ENCODE measurements at places on chromosomes 12 and 14.

- peak; percentile 47 for DNase-seq
Measured at GRCh38 chr12:50039151-50039835, 14.0 kb upstream of the RACGAP1 start.

- DNase-seq: no peak
Measured at GRCh38 chr14:98682726-98683125, 589.3 kb downstream of the BCL11B start.

DNA sequence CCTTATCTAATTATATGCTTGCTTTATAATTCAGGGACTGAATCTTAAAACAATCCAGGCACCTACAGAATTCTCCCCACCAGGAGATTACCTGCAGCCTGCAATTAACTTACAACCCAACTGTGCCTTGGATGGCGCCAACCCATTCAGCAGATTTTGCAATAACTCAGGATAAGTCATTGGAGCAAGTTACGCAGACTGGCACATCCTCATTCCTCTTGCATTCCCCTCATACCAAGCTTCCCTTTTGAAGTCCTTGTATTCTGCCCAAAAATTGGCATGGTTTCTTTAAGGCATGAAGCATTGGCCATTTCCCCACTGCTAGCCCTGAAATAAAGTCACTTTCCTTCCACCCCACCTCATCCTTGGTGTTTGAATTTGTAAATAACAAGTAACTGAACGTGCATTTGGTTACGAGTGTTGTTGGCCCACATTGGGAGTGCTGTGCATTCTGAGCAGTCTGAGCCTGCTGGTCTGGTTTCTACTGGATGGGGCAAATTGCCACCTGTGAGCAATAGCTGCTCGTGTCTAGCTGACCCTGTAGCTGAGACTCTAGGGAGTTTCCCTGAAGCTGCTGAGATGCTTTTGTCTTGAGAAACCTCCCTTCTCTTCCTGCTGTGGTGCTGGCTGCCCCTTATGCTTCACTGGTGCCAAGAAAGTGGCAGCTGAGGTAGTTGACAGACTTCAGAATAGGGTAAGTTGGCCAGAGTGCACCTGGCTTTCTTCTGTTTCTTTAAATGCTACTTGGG, 99.2 kb upstream of the SCAF11 start:
- no peak for DNase-seq

- DNase-seq: no peak
Measured at GRCh38 chr14:24249230-24250021, 7.0 kb upstream of the TINF2 start.

- DNase-seq: no peak
Measured at GRCh38 chr12:15963271-15963670, 52.1 kb downstream of the DERA start.

GRCh38 chr12:54830199-54830598, 24.1 kb upstream of the MUCL1 start:
- DNase-seq: no peak

DNA sequence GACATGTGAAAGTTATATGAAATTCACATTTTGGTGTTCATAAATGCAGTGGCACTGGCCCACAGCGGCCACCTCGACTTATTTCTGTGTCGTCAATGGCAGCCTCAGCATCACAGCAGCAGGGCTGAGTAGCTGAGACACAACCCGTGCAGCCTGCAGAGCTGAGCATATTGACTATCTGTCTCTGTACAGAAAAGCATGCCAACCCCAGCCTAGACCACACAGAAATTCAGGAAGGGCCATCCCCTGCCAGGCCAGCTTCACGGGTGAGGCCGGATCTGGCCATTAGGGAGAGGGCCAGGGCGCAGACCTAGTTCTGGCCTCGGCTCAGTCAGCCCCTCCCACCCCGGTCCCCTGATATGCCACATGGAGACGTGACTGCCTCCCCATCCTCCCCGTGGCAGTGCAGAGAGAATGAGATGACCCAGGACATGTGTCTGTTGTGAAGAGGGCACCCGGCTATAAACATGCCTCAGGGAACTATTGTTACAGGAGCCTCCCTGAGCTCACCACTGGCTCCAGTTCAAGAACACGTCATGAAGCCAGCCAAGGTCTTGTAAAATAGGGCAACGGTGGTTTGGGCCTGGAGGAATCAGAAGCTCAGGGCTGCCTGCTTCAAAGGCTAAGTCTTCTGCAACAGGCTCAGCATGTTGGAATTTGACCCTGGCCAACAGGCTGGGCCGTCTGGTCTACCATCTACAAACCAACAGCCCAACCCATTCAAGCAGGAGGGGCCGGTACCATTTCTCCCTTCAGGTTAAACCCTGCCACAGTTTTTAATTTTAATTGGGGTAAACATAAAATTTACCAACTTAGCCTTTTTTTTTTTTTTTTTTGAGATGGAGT, 25.5 kb downstream of the SCARB1 start:
- peak; percentile 17 for DNase-seq

DNA sequence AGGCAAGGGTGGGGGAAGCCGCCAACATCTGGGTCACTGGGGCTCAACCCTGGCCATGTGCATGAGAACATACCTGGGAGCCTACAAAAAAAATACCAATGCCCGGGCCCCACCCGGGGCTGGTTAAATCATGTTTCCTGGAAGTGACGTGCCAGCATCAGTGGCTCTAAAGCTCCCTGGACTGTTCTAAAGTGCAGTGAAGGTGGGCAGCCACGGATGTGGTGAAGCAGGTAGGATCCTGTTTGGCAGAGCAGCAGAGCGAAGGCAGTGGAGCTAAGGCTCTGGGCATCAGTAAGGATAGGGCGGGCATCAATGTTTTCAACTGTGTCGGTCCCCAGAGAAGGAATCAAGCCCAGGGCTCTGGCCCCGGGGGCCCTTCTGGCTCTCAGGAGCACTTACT, 525 bp upstream of the GPR68 start:
- no peak for DNase-seq

- DNase-seq: no peak
Measured at GRCh38 chr14:61151251-61151650, 129.9 kb downstream of the TMEM30B start.

DNA sequence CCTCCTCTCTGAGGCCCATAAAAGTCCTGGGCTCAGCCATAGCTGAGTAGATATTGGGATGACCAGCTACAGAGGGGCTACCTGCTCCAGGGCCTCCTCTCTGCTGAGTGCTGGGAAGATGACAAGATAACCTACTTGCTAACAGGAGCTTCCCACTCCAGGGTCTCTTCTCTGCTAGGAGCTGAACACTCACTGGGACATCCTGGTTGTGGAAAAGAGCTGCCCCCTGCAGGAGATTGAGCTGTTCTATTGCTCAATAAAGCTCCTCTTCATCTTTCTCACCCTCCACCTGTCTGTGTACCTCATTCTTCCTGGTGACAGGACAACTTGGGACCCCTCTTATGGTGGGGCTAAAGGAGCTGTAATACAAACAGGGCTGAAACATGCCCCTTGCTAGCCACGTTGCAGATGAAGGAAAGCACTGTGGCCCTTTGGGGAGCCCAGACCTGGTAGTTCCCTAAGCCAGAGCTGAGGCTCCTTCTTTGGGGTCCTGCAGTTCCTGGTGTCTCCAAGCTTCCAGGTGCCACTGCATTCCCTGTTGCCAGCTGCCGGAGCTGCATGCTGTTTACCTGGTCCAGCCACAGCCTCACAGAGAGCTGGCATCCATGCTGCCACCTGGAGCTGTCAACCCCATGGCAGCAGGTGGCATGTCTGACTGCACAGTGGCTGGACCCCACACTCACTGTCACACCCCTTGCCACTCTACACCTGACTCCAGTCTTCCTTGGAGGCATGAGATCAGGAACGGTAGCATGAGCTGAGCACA, 598.5 kb upstream of the LMO3 start:
- no peak for DNase-seq

DNA sequence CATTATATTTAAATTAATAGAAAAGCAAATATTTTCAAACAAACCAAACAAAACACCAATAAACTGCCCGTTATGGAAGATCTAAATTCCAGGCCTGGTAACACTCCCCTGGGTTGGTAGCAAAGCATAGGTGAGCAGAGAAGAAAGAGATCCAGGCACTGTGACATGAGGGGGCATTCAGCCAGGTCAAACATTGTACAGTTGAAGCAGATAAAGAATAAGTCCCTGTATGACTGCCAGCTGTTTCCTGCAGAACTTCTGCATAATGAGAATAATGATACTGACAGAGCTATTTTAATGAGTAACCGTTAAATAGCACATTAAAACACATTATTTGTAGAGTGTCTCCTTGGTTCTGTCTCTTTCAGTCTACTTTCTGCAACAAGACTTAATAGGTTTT, 35.4 kb downstream of the SLC38A1 start:
- DNase-seq: no peak

- no peak for DNase-seq
Measured at GRCh38 chr14:95365401-95365800, 45.7 kb upstream of the CLMN start.

DNA sequence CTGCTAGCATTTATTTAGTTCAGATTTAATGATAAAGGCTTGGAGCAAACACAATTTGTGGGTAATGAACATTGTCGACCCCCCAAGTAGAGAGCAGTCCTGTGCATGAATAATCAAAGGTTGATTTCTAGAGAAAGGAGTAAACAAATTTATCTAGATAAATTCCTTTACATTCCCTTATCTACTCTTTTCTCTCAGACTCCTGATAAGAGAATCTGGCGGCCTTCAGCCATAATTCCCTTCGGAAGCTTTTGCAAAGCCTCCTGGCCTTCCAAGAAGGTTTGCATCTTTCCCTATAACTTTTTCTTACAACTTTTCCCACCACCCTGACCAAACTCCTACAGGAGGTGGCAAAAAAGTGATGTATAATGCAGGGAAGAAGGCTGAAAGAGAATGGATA, 42.1 kb downstream of the TMTC3 start:
- DNase-seq: no peak

GRCh38 chr14:99237288-99237687, 34.7 kb downstream of the BCL11B start:
- DNase-seq: no peak

- no peak for DNase-seq
Measured at GRCh38 chr14:104588066-104588857, 8.7 kb downstream of the C14orf180 start.

DNA sequence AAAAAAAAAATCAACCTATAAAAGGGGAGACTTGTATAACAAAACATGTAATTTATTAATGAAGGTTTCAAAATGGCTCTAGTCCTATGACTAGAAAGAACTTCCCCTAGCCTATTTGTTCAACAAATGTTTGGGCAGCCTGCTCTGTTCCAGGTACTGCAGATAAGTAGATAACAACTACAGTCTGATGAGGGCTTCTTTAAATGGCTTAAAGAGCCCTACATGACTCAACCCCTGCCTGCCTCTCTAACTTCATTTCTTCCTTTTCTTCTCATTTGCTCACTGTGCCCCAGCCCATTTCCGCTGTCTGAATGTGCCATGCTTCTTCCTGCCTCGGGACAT, 21.5 kb downstream of the ALDH6A1 start:
- DNase-seq: no peak

DNA sequence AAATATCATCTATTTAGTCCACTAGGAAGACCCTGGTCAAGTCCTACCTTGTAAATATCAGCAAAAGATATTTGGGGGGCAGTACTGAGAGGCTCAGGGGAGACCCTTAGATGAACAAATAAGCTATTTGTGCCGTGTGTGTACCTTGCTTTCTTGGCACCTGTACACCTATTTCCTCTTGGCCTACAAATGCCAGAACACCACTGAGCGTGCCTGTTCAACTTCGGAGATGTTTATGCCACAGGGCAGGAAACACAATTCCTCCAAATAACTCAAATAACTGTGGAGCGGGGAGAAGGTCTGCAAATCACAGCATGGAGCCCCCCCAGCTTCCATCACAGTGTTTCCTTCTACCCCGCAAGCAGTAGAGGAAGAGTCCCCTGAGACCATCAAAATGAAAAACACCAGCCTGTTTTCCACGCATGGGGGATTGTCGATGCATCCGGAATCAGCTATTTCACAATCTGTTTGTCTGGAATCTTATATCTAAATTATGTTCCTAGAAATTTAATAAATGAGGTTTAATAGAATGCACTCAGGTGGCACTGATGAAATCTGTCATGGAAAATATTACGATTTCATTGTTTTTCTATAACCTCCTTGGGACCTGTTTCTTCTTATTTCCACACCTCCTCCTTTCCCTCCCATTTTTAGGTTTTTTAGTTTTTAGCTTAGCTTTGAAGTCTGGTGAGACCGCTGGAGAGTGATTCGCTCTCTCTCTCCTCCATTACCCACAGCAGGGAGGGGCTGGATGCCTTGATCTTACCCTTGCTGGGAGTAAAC, 254.0 kb upstream of the SRRM4 start:
- DNase-seq: no peak

DNA sequence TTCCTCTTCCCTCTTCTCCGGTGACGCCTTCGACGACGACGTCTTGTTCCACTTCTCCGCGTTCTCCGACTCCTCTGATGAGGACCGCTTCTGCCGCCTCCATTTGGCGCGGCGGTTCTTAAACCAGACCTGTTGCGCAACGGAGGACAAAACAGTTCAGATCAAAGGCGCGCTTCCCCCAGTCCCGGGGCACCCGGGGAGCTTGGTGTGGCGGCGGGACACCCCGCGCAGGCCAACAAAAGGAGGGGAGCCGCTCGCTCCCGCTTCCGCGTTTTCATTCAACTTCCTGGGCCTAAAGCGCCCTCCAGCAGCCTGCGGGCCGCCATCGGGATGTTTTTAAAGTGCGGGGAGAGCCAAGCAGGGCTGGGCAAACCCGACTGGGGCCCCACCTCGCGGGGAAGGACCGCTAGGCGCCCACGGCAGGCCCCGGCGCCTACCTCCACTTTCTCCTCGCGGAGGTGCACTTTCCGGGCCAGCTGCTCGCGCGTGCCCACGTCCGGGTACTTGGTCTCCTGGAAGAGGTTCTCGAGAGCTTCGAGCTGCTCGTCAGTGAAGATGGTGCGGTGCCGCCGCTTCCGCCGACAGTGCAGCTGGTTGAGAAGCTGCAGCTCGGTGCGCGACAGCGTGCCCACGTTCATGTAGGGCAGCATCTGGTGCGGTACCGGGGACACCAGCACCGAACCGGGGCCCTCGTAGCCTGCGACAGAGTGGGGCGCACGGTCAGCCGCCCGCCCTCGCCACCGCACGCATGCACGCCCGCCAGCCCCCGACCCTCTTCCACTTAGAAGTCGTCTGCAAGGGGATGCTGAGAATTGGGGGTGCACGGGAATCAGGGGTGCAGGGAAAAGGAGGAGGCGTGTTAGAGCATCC, 1.2 kb downstream of the GSC start:
- DNase-seq: no peak

GRCh38 chr12:56763753-56764657, 881 bp downstream of the HSD17B6 start:
- no peak for DNase-seq

DNA sequence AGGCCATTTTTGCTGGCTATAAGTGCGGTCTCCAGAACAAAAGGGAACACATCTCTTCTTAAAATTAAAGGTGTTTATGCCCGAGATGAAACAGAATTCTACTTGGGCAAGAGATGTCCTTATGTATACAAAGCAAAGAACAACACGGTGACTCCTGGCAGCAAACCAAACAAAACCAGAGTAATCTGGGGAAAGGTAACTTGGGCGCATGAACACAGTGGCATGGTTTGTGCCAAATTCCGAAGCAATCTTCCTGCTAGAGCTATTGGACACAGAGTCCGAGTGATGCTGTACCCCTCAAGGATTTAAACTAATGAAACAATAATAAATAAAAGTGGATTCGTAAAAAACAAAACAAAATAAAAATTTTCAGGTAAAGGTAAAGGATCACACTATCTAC, 33.4 kb downstream of the PKP2 start:
- no peak for DNase-seq
